ENCODE measurements at places on chromosomes 11 and 22.

- DNase-seq: no peak
Observed at GRCh38 chr11:62463121-62463542, 44.3 kb downstream of the SCGB1A1 start.

DNA sequence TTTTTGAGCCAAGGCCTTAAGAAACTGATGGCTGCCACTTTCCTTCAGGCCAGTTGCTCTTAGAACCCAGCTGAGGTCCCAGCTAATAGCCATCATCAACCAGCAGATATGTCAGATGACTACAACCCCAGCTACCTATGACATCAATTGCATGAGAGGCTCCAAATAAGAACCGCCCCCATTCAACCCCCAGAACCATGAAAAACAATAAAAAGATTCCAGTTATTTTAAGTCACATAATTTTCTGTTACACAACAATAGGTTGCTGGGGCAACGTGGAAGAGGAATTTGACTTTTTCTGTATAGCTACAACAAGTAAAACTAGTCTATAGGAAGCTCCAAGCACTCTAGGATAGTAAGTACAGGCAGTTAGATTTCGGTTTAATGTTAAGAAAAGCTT, 216.3 kb upstream of the MTNR1B start:
- no peak for DNase-seq

DNA sequence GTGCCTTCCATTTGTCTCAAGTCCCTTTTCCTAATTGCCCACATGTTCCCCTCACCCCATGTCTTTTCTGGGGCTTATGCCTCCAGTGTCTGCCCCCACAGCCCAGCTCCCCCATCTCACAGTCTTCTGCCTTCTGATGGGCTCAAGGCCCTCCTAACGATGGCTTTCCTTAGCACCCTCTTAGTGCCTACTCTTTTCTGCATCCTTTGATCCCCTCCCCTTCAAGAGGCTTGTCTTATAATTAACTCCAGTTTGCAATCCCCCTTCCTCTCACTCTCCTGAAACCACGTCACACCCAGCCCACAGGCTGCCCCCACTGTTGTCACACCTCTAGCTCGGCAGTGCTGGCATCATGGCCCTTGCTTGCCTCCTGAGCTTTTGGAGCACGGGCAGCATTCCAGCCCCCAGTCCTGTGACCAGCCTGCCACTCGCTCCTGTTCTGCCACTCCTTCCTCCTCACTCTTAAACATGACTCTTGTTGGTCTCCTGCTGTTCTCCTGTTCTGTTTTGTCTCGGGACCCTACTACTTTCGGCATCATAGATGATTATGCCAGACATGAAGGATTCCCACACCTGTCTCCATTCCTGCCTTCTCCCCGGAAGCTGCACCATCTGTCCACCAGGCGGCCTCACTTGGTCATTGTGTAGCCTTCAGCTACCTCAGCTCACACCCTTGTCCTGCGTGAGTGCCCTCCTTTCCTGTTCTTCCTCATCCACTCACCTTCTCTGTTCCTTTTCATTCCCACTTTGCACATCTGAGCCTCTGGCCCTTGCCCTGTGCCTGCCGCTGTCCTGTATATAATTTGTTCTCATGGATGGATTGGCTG, 26.1 kb downstream of the UBE2L3 start:
- DNase-seq: no peak

GRCh38 chr11:125292100-125292499, 127.5 kb downstream of the PKNOX2 start:
- DNase-seq: no peak

- DNase-seq: no peak
Observed at GRCh38 chr22:38177926-38178604, 3.6 kb downstream of the PLA2G6 start.

DNA sequence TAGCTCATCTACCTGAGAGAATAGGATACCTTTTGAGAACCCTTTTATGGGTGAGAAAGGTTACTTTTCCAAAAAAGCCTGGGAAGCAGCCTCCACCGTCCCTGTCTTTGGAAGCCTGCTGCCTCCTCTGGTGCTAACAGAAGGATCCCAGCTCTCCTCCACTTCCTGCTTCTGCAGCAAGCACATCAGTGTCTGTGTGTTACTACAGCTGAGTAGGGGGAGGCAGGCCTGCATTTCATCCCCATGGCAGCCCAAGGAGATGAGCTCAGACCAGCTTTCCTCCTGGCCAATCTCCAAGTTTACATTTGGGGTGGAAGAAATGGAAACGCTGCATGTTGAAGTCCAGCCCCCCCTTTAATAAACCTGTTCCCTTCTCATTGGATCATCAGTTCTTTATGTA, 7.4 kb upstream of the CCDC34 start:
- DNase-seq: no peak

GRCh38 chr11:58574881-58575280, 775 bp downstream of the LPXN start:
- DNase-seq: no peak

- no peak for DNase-seq
Observed at GRCh38 chr11:101862391-101863233, 52.2 kb upstream of the CEP126 start.

DNA sequence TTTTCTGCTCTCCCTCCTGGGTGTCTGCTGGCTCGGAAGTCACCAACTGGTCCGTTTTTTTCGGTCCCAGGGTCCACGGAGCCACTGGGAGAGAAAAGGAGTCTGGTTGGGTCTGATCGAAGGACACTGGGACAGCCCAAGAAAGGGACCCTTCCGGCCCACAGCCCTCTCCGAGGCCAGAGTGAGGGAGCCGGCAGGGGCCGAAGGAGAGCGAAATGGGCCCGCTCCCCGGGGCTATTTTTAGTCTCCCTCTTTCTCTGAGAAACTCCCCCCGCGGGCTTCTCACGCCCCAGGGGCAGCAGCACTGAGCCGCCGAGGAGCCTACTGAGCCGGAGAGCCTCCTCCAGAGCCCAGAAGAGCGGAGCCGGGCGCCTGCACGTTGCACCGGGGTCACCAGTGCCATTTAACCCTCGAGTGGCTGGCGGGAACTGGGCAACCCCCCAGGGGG, 1.9 kb downstream of the ESAM start:
- DNase-seq: no peak

GRCh38 chr11:34941688-34942087, 25.3 kb downstream of the PDHX start:
- no peak for DNase-seq

- no peak for DNase-seq
Observed at GRCh38 chr11:2685566-2686359, 14.0 kb downstream of the KCNQ1OT1 start.

GRCh38 chr11:110207123-110207522, 89.3 kb downstream of the RDX start:
- DNase-seq: no peak

DNA sequence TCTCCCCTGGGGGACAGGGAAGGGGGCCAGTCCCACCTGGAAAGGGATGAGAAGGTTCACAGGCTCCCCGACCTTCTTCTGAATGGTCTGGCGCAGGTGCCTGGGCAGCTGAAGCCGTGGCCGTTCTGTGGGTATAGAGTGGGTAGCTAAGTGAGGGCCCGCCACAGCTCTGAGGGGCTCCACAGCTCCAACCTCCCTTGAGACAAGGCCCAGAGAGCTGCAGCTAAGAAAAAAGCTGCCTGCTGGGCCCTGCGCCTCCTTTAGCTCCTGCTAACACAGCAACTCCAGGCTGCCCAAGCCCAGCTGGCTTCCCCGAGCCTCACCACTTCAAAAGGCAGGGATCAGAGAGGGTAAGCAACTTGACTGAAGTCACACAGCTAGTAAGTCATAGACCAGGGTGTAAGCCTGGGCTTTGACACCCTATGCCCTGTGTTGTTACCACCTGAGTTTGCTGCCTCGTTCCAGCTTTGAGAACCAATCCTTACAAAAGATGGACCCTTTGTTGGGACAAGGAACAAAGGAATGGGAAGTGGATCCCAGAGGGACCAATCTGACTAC, 18.5 kb downstream of the MYBPC3 start:
- no peak for DNase-seq

- no peak for DNase-seq
Observed at GRCh38 chr11:61964058-61964665, 3.3 kb downstream of the FTH1 start.

DNA sequence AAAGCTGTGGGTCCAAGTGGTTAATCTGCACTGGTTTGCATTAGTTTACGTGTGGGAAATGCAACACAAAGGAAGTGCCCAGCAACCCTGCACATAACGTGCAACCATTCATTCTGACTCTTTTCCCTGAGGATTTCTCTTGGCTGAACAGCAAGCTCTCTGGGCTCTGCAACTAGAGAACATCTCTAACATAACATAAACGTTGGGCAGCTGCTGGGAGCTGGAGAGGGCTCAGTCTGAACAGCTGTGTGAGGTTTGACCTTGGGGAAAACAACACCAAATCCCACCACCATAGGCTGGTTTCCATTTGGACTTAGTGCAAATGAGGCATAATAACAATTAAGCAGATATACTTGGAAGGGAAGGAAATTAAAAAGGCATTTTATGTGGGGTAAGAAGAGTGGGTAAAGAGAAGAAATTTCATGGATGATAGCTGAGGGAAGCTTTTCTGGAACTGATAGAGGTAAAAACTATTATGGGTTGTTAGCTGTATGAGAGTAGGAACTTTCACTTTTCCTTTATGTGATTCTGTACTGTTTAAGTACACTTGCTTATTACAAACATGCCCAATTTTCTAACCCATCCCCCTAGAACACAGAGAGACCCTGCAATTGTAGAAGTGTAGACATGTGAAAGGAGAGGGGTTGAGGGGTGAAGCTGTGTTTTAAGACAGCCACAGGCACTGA, 76.2 kb downstream of the SNX19 start:
- DNase-seq: no peak

- no peak for DNase-seq
Observed at GRCh38 chr11:10294290-10294953, 403 bp upstream of the SBF2 start.

GRCh38 chr11:9577556-9577955, 4.1 kb downstream of the WEE1 start:
- DNase-seq: no peak

GRCh38 chr11:119991022-119991404, 146.9 kb downstream of the TRIM29 start:
- DNase-seq: no peak

DNA sequence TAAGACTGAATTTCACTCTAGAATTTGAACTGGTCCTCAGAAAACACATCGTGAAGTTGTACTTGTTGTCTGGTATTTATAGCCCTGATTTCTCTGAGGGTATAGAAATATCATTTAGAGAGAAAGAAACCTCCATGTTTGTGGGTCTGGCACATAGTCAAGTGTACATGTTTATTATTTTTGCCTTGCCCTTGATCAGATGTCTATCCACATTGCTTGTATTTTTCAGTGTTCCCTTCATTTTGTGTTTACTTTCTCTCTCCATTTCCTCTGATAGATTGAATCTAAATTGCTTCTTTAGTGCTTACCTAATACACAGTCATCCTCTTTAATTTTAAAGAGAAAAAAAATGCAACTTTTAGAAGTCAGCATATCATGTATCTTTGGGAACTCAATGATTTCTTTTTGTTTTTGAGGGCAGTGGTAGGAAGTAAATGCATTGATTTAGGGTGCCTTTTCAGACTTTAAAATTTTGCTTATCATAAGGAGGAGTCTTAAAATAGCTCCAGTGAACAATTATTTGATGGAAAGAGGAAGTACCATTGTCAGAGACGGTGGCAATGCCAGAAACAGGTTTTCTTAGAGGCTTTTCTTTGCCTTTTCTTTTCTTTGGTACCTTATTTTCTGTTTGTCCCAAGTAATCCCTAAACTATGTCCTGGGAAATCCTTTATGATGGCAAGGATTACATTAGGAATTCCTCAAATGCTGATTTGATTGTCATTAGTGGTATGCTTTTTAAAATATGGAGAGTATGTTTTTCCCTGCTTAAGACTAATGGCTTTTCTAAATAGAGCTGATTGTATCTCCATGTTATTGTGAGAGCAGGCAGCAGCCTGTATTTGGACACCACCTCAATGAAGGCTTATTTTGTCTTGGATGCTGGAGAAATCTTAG, 29.8 kb upstream of the TECTA start:
- DNase-seq: no peak

DNA sequence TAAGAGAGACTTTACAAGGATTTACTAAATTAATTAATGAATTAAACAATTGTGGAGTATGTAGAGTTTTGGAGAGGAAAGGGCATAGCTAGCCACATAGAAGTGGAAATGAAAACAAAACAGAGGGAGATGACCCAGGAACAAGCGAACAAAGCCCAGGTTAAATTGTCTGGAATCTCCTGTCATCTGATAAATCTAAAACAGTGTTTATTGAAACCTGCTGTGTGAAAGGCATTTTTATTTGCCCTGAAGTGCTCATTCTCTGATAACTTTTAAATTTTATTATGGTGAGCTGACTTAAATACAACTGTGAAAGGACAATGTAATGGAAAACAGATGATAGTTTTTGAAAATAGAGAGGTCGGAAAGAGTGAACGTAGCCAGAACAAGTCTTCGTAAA, 682.8 kb upstream of the KIRREL3 start:
- DNase-seq: no peak

GRCh38 chr22:37218771-37219411, 6.6 kb upstream of the SSTR3 start:
- no peak for DNase-seq

- no peak for DNase-seq
Observed at GRCh38 chr22:50621948-50622722, 5.8 kb downstream of the ARSA start.

GRCh38 chr11:66886671-66887221, 29.9 kb downstream of the LRFN4 start:
- DNase-seq: no peak

DNA sequence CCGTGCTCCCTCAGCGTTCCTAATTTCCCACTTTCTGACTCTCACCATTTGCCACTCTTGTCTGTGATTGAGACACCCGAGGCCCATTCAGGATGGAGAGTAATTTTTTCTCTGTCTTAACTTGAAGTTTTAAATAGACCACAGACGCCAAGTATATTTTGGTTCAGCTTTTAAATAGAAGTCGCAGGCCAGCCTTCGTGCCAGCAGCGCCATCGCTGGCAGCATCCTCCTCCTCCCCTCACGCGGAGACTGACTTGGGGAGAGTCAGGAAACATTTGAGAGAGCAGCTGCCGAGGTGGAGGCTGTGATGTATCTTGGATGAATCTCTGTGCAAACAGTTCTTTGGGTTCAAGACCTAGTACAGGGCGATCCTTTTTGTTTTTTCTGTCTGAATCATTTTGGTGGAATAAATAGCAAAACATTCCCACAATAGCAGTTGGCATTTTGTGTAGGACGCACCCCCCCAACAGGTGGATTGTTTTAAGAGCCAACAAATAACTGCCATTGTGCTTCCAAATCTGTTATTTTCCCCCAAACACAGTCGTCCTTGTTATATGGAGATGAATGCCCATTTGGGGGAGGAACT, 889 bp upstream of the DMC1 start:
- DNase-seq: peak; percentile 13

- DNase-seq: no peak
Observed at GRCh38 chr22:17751596-17751995, 22.7 kb downstream of the BID start.

Measured in stimulated activated CD4-positive, alpha-beta T cell treated with anti-CD3 and anti-CD28 coated beads, Interleukin-1b, Interleukin-23, amount 100 ng/mL, for 24 hours (primary cell).